Stimulated activated CD4-positive, alpha-beta T cell treated with anti-CD3 and anti-CD28 coated beads, Interleukin-1b, Interleukin-23, amount 100 ng/mL, for 48 hours (primary cell): ENCODE measurements at places on chromosomes 13 and 19.

GRCh38 chr13:112210371-112210770 lies 143.4 kb downstream of the SOX1 start:
- no peak for DNase-seq

- DNase-seq, result no peak
These were observed 38.4 kb downstream of the DACH1 start for GRCh38 chr13:71828564-71828963.

DNA sequence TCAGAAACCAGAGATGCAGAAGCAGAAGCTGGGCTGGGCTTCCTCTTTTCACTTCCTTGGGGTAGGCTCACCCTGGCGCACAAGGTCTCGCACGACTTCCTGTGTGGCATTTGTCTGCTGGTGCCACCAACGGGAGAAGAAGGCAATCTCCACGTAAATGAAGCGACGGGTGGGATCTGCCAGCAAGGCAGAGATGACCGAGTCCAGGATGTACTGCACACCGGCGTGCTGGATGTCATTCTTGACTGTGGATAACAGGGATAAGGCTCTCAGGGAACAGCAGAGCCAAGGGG lies 1.3 kb downstream of the MAN2B1 start:
- DNase-seq, result peak; percentile 73

DNA sequence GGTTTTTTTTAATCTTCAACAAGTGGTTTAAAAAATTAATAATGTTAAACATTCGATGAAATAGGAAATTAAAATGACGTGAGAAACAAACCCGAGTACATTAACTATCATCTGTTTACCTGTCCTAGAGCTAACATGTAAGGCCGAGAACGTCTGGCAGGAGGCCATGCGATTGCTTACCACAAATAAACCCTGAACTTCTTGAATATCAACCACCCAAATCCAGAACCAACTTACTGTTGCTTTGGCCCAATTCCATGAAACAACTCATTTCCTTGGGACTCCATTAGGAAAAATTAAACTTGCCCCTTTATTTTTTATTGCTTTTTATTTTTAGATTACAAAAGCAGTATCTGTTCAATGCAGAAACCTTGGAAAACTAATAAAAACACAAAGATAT lies 228.9 kb upstream of the IRS2 start:
- DNase-seq, result no peak

DNA sequence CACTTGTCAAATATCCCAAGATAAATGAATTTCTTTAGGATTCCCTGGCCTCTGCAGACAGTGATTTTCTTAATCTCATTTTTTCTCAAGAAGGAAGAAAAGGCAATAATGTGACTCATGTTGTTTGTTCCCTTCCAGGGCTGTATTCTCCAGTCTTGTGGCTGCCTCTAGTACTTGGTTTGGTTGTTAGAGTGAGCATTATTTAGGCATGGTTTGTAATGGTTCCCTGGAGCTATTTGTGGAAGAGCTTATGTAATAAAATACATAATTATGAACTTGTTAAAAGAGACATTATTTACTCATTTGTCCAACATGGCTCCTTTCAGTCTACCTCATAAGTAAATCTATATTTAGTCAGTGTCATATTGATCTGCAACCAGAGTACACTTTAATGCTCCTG lies 270.4 kb downstream of the DCT start:
- no peak for DNase-seq

DNA sequence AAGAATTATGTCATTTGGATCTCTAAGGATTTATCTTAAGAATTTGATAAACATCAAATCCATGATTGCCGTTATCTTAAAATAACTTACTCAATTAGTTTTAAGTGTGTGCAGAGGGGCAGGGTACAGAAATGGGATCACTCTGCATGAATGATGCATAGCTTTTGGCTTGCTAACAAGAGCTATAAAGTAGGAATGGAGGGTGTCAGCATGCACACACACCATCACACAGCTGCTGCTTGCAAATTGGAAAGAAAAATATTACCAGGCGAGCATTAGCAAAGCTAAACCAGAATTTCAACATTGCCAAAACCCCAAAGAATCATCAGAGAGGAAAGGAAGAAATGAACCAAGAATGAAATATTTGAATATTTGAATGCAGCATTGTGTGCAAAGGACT lies 580.6 kb downstream of the LMO7 start:
- DNase-seq, result no peak

GRCh38 chr19:44557933-44558332 lies 28.5 kb upstream of the CEACAM20 start:
- no peak for DNase-seq

DNA sequence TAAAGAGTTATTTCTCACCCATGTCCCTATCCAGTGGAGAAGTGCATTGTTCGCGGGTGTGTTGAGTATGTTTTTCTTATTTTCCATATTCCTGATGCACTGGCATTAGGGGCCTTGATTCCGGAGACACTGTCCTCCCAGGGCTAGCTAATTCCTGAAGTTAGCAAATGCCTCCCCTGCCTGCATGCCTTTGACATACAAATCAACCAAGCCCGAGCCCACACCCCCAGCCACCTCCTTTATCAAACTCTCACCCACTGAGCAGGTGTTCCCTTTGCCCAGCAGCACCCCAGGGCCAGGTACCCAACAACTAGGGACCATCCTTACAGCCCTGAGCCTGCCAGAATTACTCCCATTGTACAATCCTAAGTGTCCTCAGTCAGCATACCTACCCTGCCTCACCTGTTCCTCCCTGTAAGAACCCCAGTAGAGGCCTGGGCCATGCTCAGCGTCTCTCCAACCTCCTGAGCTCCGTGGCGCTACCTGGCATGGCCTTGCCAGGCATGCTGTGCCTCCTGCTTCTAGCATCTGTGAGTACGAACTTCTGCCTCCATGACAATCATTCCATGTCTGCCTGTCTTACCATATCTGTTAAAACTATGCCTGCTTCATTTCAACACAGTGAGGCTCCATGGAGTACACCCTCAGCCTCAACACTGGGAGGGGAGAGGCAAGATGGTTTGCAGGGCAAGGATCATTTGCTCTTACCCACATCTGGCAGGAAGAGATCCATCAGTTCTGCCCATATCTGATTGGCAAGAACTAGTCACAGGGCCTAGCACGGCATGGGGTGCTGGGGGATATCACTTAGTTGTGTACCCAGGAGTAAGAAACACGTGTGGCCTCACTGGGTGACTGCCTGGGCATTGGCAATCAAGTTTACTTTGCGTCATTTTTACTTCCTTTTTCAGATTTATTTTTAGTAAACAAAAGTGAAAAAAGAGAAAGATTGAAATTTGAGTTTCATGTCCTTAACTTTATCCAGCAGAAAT lies 203.9 kb downstream of the SHISA2 start:
- DNase-seq, result no peak

GRCh38 chr13:53781941-53782340 lies 753.3 kb downstream of the OLFM4 start:
- no peak for DNase-seq

- no peak for DNase-seq
These were observed 25.9 kb downstream of the RASL11A start for GRCh38 chr13:27296496-27296895.

- no peak for DNase-seq
These were observed 46.7 kb upstream of the MEDAG start for GRCh38 chr13:30859326-30859725.

DNA sequence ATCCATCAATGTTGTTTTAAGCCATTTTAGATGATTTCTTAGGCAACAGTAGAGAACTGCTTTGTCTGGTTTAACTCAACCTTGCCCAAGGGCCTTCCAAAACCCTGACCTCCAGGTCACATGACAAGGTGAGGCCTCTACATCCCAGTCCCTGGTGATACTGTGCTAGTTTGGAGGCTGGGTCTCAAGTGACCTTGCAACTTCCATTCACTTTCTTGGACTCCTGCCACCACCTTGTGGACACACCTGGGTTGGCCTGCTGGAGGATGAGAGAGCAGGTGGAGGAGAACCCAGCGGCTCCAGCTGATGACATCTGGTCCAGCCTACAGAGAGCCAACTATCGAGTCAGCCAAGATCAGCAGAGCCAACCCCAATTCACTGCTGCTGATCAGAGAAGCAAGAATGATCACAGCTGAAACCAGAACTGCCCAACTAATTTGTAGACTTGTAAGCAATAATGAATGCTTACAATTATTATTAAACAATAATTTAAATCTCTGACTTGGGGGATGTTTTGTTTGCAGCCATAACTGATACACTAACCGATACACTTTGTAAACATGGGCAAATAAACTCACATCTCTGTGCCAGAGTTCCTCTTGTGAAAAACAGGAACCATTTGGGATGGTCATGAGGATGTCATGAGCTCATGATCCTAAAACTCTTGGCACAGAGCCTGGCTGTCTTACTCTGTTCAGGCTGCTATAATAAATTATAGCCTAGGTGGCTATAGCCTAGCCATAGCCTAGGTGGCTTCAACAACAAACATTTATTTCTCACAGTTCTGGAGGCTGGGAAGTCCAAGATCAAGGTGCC lies 11.5 kb downstream of the FAM187B start:
- peak; percentile 44 for DNase-seq

- no peak for DNase-seq
These were observed 13.1 kb upstream of the GGACT start for GRCh38 chr13:100601716-100602115.

DNA sequence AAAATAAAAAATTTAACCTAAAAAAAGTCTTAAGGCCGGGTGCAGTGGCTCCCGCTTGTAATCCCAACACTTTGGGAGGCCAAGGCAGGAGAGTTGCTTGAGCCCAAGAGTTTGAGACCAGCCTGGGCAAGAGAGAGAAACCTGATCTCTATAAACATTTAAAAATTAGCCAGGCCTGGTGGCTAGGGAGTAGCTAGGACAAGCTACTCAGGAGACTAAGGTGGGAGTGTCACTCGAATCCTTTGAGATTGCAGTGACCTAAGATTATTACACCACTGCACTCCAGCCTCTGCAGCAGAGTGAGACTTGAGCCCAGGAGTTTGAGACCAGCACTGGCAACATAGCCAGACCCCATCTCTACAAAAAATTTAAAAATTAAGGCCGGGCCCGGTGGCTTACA lies 1.1 kb downstream of the CCDC97 start:
- DNase-seq, result no peak

GRCh38 chr13:112761701-112762689 lies 72.2 kb downstream of the ATP11A start:
- DNase-seq, result no peak

GRCh38 chr19:44644402-44645016 lies 799 bp downstream of the PVR start:
- DNase-seq, result no peak

- DNase-seq, result no peak
These were observed 67.4 kb downstream of the MAP4K1 start for GRCh38 chr19:38550376-38550775.

- no peak for DNase-seq
These were observed 20.7 kb upstream of the TINCR start for GRCh38 chr19:5588441-5588840.

- no peak for DNase-seq
These were observed 5.3 kb downstream of the GZMM start for GRCh38 chr19:548886-549830.

DNA sequence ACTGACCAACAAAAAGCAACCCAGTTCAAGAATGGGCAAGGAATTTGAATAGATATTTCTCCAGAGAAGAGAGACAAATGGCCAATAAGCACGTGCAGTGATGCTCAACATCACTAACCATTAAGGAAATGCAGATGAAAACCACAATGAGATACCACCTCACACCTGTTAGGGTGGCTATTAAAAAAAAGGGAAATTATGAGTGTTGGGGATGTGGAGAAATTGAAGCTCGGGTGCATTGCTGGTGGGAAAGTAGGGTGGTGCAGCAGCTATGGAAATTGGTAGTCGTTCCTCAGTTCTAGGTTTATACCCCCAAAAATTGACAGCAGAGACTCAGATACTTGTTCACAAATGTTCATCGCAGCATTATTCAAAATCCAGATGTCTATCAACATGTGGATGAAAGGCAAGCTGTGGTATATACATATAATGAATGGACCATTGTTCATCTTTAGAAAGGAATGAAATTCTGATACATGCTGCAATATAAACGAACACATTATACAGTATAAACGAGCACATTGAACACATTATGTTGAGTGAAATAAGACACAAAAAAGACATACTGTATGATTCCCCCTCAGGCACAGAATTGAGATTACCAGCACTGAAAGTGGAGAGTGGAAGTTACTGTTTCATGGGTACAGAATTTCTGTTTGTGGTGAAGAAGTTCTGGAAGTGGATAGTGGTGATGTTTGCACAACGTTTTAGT lies 927 bp downstream of the CHAMP1 start:
- no peak for DNase-seq

DNA sequence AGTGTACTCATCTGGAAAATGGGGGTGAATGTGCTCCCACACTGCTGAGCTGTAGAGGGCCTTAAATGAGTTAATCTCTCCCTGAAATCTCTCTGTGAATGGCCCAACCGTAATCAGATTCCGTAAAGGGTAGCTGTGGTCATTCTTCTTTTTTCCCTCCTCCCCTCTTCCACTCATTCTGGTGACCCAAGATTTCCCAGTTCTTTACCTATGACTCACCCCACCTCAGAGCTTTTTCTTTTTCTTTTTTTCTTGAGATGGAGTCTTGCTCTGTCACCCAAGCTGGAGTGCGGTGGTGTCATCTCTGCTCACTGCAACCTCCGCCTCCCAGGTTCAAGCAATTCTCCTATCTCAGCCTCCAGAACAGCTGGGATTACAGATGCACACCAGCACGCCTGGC lies 33.3 kb upstream of the MUC16 start:
- no peak for DNase-seq
